ENCODE measurements at places on chromosomes 6 and 20.
A peak's percentile ranks its signal among the peaks of the same experiment; 100 is the strongest.

GRCh38 chr6:18493925-18494324, 106.8 kb downstream of the RNF144B start:
- no peak for DNase-seq

DNA sequence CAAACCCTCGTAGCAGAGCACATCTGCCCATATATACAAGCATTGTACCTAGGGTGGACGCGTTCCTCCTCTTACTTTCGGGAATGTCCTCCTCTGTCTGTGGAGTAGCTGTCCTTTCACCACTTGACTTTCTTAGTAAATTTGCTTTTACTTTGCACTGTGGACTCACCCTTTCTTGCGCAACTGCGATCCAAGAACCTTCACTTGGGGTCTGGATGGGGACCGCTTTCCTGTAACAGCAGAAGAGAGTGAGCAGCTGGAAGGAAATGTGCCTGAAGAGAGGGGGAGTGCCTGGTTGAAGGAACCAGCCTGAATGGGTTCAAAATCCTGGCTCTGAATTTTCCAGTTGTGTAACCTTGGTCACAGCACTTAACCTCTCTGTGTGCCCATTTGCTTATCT, 40.1 kb upstream of the PMEPA1 start:
- no peak for DNase-seq

GRCh38 chr6:30614044-30614842, 2.8 kb downstream of the PPP1R10 start:
- DNase-seq: no peak

GRCh38 chr6:100138346-100139022, 144.5 kb upstream of the MCHR2 start:
- no peak for DNase-seq

DNA sequence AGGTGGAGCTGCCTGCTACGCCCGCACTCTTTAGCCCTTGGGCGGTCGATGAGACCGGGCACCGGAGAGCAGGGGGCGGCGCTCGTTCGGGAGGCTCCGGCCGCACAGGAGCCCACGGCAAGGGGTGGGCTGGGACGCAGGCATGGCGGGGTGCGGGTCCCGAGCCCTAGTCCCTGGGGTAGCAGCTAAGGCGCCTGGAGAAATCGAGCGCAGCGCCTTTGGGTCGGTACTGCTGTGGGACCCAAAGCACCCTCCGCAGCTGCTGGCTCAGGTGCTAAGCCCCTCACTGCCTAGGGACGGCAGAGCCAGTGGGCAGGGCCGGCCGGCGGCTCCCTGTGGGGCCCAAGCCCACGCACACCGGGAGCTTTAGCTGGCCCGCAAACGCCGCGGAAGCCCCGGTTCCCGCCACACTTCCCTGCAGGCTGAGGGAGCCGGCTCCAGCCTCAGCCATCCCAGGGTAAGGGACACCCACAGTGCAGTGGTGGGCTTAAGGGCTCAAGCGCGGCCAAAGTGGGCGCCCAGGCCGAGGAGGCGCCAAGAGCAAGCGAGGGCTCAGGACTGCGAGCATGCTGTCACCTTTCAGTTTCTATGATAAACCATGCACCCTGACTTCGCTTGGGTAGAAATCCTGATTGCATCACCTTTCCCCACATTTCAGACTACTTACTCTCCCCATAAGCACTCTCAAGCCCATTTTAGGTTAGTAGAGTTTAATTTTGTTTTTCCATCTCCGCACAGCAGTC, 52.0 kb downstream of the MYLIP start:
- no peak for DNase-seq

DNA sequence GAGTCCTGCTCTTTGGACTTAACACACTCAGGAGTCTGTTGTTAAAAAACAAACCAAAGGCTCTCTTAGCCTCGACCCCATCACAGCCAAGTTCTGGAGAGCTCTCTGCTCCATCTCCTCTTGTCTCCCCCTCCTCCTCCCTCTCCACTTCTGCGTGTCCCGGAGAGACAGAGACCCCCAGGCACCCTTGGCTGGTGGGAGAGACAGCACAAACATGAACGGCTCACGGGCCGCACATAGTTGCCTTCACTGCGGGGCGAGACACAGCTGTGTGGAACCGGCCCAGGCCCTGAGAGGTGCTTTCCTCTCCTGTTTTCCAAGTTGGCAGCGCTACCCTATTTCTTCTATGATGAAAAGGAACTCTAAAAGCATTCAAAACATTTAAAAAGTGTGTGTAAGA, 23.3 kb upstream of the MYT1 start:
- no peak for DNase-seq

DNA sequence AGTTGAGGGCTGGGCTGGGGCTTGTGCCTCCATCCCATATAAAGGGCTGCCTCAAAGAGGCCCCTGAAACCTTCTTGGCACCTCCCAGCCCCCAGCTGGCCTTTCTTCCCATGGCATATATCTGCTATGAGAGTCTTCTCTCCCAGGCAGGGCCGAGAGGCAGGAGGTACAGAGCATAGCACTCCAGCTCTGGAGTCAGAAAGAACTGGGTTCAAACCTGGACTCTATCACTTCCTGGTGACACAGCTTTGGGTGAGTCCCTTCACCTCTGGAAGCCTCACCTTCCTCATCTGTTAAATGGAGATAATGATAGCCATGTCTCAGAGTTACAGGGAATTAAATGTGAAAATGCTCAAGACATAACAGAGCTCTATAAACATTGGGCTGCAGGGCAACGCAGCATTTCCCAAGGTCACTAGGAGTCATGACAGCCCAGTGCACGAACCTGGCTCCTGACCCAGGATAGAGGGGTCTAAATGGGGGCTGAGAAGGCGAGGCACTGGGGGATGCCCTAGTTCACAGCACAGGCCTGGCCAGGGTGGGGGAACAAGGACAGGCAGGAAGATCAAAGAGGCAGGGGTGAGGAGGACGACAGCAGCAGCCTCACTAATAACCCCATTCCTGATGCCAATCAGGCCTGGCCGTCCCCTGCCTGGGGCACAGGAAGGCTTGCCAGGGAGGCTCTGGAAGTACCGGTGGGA, 1.9 kb downstream of the FAM83C start:
- no peak for DNase-seq

DNA sequence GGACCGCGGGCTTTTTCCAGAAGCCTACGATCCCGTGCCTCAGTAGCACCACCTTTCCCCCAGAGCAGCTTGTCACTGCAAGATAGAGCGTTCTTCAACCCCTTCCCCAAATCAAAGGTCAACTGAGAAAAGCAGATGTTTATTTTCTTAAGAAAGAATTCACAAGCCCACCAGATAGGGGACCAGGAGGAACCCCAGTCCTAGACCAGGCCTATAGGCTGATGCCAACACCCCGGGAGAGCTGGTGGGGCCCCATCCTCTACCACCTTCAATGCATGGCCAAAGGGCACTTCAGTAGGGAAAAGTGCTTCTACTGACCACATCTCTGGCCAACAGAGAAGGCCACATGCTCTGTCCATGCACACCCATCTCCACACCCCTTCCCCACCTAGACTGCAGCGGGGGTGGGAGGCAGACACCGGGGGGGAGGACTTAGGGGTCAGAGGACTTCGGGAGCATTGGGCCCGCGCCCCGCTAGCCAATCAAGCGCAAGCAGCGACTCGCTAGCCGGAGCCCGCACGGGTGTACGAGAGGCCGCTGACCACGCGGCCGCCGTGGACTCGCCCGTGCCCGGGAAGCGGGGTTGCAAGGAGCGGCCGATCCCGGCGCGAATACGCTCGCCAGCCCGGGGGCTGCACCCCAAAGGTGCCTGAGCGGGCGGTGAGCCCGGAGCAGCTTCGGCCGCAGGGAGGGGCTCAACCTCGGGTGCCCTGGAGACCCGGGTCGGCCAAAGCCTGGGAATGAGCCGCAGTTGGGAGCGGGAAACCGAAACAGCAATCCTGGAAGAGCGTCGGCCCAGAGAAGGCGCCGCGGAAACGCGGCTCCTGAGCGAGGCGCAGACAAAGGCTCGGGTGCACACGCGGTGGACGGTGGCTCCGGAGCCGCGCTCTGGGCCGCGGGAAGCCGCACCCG, 2.8 kb downstream of the PDE10A start:
- no peak for DNase-seq

GRCh38 chr6:90098001-90098531, 198.6 kb downstream of the BACH2 start:
- peak; percentile 65 for DNase-seq

DNA sequence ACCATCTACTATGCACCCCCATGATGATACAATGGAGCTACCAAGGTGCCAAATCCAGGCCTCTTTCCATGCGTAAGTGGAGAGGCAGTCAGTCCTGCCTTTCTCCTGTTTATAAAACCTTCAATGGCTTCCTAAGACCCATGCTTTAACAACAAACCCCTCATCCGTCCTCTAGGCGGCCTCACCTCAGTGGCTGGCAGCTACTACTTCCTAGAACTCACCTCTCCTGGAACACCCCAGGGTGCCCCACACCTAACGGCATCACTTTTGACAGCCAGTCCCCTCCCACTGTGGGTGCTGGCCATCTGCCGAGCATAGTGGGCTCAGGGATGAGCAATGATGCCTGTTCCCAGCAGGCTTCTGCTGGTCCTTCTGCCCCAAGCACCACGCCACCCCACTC, 80.0 kb upstream of the TAB2 start:
- no peak for DNase-seq

DNA sequence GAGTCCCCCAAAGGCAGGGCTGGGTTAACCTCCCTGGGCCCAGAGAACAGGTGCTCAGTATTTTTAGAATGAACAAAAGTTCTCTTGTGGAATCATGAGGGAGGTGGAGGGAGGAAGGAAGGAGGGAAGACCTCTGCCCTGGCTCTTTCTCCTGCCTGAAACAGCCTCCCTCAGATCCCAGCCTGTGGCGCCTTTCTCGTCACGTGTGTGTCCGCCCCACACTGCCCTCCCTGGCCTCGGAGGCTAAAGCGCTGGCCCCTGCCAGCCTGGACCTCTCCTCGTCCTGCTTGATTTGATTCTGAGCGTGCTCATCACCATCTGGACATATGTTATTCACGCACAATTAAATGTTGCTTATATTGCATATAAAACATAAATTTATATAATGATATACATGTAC, 40.9 kb downstream of the PHACTR3 start:
- DNase-seq: no peak

GRCh38 chr6:157536223-157536545, 155.2 kb downstream of the ZDHHC14 start:
- DNase-seq: peak; percentile 71

- no peak for DNase-seq
Observed at GRCh38 chr6:25232479-25232878, 46.7 kb upstream of the CARMIL1 start.

DNA sequence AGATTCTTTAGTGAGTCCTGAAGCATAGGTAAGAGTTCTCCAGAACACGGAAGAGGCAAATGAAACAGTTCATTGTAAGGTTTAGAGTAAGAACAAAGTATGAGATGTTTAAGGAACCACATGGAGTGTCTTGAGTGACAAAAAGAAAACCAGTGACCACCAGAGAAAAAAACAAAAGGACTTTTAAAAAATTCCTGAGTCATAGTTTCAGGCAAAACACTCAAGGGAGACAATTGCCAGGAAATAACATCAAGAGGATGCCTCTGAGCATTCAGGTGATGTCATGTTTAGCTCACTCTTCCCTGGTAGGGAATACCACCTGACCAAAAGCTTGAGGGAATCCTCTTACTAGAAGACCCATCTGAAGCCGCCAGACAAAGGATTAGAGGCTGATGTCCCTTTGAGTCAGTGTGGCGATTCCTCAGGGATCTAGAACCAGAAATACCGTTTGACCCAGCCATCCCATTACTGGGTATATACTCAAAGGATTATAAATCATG, 110.3 kb downstream of the COL19A1 start:
- DNase-seq: no peak

DNA sequence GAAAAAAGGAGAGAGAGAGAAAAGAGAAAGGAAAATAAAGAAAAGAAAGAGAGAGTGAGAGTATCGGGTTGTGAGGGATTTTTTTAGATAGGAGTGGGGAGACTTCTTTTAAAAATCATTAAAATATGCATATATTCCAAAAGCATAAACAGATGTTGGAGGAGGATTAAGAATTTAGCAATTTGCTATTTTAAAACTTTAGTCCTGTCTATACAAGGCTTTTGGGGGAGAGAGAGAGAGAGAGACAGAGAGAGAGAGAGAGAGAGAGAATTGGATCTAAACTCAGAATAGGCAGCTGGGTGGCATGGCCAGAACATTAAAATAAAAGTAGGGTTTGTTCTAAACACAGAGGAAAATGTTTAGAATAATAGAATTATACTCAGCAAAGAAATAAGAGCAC, 72.1 kb downstream of the SOD2 start:
- no peak for DNase-seq

DNA sequence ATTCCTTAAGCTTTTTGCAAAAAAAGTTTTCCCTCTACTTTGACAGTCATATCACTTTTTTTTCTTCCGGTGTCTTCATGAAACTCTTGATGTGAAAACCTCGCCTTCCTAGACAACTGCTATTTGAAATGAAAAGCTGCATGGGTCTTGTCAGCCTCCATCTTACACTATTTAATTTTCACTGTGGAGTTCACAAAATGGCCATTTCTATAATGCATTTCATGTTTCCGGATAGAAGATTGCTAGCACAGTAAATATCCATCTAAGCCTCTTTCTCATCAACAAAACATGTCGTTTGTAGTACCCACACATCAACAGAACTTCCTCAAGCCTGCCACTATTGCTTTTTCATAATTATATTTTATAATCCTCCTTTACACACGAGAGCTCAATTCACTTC, 204.9 kb upstream of the ID4 start:
- no peak for DNase-seq

DNA sequence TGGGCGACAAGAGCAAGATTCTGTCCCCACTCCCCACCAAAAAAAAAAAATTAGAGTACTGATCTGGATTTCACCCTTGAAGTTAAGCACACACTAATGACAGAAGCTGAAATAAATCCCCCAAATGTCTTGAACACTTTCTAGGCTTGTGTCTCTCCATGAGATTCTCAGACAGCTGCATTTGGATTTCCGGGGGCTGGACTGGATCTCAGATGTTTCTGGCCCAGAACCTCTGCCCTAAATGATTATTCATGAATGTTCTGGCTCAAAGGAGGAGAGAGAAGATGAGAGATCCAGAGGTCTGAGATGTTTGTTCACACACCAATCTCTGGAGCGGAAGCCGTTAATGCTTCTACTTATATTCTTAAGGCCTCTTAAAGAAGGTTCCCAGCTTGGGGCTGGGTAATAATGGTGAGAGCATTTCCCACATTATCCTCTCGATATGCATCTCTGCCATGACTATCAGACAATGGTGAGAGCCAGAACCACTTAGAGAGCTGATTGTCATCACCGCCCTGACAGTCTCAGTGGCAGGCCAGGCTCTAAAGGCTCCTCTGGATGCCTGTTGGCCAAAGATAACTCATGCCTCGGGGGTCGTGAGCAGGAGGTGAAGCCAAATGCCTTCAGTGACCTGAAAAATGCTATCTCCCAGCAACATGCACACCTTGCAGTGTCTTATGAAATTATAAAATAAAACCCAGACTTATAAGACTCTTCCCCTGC, 127.9 kb upstream of the AGPAT4 start:
- no peak for DNase-seq

DNA sequence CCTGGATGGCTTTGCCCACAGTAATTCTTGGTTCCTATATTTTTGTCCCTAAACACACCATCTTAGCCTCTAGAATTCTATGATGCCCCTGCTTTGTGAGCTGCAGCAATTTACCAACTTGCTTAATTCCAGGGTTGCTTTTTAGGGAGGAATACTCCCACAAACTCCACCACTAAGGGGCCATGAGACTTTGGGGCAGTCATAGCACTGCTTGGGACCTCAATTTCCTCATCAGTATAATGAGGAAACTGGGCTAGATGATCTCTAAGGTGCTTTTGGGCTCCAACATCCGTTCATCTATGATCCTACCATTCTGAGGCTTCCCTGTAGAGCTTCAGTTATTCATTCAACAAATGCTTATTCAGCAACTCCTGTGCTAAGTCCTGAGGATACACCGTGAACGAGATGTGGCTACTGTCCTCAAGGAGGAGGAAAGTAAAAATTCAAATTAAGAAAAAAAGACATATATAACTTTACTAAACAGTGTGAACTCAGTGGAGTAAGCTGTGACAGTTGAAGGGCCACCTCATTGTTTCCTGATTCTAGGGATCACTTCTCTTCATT, 75.3 kb downstream of the PRDM1 start:
- no peak for DNase-seq
